Activated CD8-positive, alpha-beta memory T cell treated with anti-CD3 and anti-CD28 coated beads for 1 hour (primary cell): ENCODE measurements at places on chromosomes 2 and 18.

- DNase-seq: no peak
Measured at GRCh38 chr2:36512705-36513104, 85.3 kb downstream of the FEZ2 start.

GRCh38 chr2:118988706-118989105 is 46.7 kb downstream of the MARCO start:
- DNase-seq: no peak

DNA sequence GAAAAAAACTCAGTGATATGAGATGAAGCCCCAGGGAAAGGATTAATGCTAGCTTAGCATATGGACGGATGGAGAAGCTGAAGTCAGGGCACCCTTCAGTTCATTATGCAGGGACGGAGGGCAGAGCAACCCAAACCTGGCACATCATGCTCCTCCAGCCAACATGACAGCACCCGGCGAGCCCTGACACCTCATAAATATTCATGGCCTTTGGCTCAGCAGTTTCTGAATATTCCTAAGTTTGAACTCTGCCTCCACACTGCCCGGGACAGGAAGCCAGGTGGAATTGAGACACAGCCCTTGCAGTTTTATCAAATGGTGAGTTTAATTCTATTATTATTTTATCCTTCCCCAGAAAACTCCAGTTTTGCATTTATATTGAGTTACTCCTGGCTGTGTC is 87.3 kb upstream of the SH3BP4 start:
- DNase-seq: no peak

GRCh38 chr2:42060718-42061619 is 13.1 kb downstream of the PKDCC start:
- no peak for DNase-seq

GRCh38 chr2:65765376-65765775 is 333.0 kb upstream of the SPRED2 start:
- DNase-seq: no peak

DNA sequence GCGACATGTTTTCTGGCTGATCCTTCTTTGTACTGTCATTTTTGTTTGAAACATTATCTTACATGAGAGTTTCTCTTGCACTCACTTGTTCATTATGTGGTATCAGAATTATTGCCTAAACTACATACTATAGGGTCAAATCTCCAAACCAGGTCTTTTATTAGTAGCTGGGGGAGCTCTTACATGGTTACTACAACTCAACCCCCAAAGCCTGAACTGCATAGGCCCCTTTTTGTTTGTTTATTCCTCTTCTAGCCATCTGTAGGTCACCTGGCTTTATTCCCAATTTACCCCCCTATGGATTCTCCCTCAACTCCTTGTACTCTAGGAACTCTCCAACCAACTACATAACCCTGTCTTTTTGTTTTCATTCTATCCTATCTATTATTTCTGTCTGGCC is 46.7 kb downstream of the PUM2 start:
- DNase-seq: no peak

GRCh38 chr2:226063704-226064440 is 664.4 kb downstream of the NYAP2 start:
- DNase-seq: no peak
